ENCODE measurements at places on chromosomes 11 and 22. TPM values are rescaled to one million over a fixed set of nuclear protein-coding genes. Genes with fewer than 3 reads are reported as not detected.
A peak's percentile ranks its signal among the peaks of the same experiment; 100 is the strongest.

Gene EFCAB6
- total RNA-seq: 1.8 TPM

Gene CEP164
- total RNA-seq: 12.9 TPM

Gene RIMBP3B
- total RNA-seq: not detected

Gene ZDHHC8
- total RNA-seq: 24.0 TPM

GRCh38 chr22:17152340-17152739 is 6.7 kb downstream of the HDHD5 start:
- no peaks in the 10 kb centered on the region for H3K36me3 ChIP-seq
- H3K27me3 ChIP-seq: no peaks in the 10 kb centered on the region
- H3K4me1 ChIP-seq: peaks cover 10% of the 10 kb centered on the region
- H3K27ac ChIP-seq: peak overlapping the region; percentile 30

DNA sequence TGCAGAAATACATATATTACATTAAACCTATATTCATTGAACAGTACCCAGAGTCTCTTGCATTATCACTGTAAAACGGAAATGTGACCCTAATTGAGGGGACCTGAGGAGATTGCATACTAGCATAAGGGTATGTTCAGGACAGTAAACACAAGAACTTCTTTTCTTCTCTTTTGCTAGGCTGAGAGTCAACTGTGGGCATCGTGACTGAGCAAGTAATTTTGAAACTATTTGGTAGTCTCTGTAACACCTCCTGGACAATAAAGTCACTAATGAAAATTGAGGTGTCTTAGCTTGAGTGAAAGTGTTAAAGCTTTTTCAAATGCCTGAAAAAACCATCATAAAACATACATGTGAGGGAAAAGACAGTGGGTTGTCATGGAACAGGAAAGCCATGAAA is 90.9 kb downstream of the PDHX start:
- no peak overlapping the region for H3K4me3 ChIP-seq
- peaks cover 56% of the 10 kb centered on the region for H3K4me1 ChIP-seq
- no peaks in the 10 kb centered on the region for H3K36me3 ChIP-seq
- DNase-seq: no peak

DNA sequence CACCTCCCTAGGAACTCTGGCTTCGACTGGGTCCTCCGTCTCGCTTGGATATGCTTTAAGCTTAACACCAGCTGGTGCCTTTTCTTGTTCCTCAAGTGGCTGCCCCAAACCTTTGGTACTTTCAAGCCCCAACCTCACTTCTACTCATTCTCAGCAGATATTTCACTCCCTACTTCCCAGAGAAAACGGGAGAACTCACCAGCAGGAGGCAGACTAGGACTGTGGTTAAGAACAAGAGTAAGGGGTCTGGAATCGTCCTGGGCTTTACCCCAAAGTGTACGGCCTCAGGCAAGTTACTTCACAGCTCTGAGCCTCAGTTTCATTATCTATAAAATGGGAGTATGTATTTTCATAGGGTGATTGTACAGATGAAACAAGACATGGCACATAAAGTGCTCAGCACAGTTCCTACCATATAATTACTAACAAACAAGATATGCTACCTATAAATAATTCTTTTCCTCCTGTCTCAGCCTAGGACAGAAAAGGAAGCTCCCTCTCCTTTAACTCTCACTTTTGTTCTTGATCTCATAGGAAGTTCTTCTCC is 37.8 kb downstream of the PAMR1 start:
- H3K36me3 ChIP-seq: no peaks in the 10 kb centered on the region
- no peak overlapping the region for H3K4me3 ChIP-seq
- no peaks in the 10 kb centered on the region for H3K27me3 ChIP-seq
- H3K4me1 ChIP-seq: peaks cover 10% of the 10 kb centered on the region
- no peak for DNase-seq
- no peak overlapping the region for H3K27ac ChIP-seq

DNA sequence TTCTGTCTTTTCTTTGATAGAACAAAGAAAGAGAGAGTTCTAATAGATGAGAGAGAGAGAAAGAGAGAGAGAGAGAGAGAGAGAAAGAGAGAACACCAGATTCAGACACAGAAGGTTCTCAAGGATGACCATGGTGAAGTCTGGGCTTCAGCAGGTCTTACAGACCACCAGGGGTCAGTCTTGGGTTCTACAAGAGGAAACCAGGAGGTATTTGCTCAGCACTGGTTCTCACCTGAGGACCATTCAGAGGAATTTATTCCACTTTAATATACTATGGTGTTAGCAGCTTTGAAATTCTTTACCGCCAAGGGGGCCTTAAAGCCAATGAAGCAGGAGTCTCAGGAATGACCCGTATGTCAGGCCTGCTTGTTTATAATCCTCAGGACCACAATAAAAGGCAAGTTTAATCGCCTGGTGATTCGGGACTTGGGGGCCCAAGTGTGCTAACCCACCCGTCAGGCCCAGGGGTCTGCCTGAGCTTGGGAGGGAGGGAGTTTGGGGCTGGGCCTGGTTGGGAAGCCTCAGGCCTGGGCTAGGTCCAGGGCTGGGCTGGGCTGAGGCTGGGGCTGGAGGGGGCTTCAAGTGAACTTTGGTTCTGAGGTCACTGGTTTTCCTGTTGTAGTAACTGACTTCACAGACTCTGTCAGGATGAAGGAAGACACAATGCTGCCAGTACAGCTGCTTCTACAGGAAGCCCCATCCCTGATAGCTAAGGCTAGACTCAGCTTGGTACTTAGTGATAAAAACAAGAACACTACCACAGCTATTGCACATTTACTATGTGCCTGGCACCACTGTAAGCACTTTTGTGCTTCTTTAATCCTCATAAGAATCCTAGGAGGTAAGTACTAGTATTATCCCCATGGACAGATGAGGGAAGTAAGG is 179.2 kb upstream of the ZBED5 start:
- H3K4me3 ChIP-seq: no peak overlapping the region
- H3K27ac ChIP-seq: no peak overlapping the region
- no peaks in the 10 kb centered on the region for H3K4me1 ChIP-seq
- DNase-seq: no peak

DNA sequence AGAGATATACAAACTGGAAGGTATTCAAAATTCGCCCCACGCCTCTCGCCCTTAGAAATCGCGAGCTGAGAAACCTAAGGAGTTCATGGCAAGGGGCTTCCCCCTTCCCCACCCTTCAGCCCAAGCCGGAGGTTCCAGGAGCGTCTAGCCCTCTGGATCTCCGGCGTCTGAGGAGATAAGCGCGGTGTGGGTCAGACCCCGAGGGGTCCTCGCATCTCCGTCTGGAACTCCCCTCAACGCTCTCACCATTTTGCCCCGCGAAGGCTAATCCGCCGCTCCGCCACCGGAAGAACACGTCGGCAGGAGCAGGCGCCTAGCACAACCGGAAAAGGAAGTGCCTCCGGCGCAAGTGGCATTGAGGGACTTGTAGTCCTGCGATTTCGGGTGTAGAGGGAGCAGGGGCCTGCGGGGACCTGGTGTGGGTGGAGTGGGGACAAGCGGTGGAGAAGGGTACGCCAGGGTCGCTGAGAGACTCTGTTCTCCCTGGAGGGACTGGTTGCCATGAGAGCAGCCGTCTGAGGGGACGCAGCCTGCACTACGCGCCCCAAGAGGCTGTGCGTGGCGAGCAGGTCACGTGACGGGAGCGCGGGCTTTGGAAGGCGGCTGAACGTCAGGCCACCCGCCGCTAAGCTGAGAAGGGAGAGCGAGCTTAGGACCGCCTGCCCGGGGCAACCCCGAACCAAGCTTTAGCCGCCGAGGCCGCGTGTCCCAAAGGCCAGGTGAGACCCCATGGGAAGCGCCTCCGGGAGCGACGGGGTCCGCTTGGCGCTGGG is at the start of the genes FEN1 and TMEM258:
TSS of gene FEN1 (plus strand) at position 602 of the 773 bp plus-strand sequence. CDS start 2,451 bp downstream, outside the sequence.
TSS of gene TMEM258 (minus strand) at position 290 of the 773 bp plus-strand sequence. CDS start at position 249, 41 bp downstream.
- H3K4me1 ChIP-seq: no peaks in the 10 kb centered on the region
- H3K4me3 ChIP-seq: peak within 1 kb of the TSS; percentile 86
- H3K27me3 ChIP-seq: no peaks in the 10 kb centered on the region
- peak within 1 kb of the TSS; percentile 94 for H3K27ac ChIP-seq

DNA sequence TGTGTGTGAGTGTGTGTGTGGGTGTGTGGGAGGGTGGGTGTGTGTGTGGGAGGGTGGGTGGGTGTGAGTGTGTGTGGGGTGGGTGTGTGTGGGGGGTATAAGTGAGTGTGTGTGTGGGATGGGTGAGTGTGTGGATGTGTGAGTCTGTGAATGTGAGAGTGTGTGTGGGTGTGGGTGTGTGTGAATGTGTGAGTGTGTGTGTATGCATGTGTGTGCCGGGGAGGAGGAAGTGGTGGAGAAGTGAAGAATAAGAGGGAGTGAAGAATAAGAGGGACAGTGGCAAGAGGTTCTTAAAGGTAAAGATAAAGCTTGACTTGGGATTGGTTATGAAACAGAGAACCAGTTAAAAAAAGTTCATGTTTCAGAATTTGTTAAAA is 54.0 kb downstream of the PRR5L start:
- H3K4me1 ChIP-seq: no peaks in the 10 kb centered on the region
- no peaks in the 10 kb centered on the region for H3K27me3 ChIP-seq
- no peak overlapping the region for H3K4me3 ChIP-seq
- no peak for DNase-seq
- H3K36me3 ChIP-seq: no peaks in the 10 kb centered on the region

DNA sequence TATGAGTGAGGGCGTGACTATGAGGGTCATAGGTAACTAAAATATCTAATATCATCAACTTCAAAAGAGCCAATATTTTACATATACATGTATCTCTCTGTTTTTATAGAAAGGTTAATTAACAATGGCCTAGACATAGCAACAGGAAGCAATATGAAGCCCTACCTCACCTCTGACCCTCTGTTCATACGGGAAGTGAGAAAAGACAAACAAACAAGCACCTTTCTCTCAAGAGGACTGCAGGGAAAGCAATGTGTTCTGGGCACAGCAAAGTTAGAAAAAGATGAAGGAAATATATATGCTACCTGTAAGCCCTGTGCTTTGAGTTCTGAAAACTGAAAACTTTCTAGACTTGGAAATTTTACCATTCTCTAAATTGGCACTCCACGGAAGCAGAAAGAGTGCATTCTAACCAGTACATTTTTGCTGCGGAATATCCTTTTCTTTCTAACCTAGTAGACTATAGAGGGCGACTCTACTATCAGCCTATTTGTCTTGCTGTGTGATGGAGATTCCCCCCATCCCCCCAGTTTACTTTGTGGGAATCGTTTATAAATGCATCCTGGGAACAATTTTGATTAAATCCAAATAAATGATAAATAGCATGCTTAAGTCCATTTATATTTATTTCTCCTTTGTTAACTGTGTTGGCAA is 830.4 kb upstream of the FAT3 start:
- H3K27me3 ChIP-seq: no peaks in the 10 kb centered on the region
- H3K27ac ChIP-seq: no peak overlapping the region
- no peak for DNase-seq
- no peaks in the 10 kb centered on the region for H3K36me3 ChIP-seq
- no peak overlapping the region for H3K4me3 ChIP-seq
- H3K4me1 ChIP-seq: no peaks in the 10 kb centered on the region
